ENCODE measurements at places on chromosomes 5 and 9.

DNA sequence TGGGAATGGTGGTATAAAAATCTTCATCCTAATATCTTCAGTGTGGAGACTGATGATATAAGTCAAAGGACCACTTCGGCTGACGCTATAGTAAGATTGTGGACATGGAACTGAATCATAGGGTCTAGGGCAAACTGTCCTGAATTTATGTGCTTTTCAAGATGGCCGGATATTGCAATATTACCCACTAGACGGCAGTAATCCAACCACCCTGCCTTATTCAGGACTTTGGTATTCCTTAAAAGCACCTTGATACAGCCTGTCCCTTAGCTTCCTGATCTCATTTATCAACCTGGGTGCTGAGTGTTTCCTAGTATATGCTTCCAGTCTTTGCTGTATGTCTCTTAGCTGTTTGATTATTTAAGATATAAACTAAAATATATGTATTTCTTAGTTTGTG lies 71.2 kb upstream of the COX7C start:
- DNase-seq = no peak

GRCh38 chr5:83589786-83590185 lies 118.2 kb downstream of the VCAN start:
- no peak for DNase-seq

GRCh38 chr5:156892223-156892622 lies 42.1 kb downstream of the PPP1R2B start:
- no peak for DNase-seq

DNA sequence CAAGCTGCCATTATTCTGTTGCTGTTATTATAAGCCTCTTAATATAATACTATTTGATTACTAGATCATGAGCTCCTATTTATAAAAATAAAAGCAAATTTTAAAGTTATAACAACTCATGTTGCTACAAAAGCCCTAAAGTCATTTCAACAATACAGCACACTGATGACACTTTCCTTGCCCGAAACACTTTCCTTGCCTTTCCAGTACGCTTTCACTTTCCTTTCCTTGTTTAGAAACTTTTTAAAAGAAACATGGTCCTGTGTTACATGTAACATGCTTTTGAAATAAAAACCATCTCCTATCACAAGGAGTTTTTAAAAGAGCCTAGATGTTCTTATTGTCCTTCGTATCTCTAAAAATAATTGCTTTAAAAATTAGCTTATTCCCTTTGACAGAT lies 688.4 kb downstream of the PTPRD start:
- no peak for DNase-seq

DNA sequence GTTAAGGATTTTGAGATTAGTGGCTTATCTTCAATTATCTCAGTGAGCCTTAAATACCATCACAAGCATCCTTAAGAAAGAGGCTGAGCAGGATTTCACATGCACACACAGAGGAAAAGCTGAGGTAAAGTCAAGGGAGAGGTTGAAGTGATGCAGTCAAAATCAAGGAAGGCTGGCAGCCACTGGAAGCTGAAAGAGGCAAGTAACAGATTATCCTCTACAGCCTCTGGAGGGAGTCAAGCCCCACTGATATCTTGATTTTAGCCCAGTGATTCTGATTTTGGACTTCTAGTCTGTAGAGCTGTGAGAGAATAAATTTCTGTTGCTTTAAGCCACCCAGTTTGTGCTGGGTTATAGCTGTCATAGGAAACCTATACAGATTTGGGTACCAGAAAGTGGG lies 80.1 kb downstream of the ANKRD31 start:
- DNase-seq = peak; percentile 18

GRCh38 chr5:157232706-157233105 lies 33.2 kb upstream of the CYFIP2 start:
- DNase-seq = no peak

DNA sequence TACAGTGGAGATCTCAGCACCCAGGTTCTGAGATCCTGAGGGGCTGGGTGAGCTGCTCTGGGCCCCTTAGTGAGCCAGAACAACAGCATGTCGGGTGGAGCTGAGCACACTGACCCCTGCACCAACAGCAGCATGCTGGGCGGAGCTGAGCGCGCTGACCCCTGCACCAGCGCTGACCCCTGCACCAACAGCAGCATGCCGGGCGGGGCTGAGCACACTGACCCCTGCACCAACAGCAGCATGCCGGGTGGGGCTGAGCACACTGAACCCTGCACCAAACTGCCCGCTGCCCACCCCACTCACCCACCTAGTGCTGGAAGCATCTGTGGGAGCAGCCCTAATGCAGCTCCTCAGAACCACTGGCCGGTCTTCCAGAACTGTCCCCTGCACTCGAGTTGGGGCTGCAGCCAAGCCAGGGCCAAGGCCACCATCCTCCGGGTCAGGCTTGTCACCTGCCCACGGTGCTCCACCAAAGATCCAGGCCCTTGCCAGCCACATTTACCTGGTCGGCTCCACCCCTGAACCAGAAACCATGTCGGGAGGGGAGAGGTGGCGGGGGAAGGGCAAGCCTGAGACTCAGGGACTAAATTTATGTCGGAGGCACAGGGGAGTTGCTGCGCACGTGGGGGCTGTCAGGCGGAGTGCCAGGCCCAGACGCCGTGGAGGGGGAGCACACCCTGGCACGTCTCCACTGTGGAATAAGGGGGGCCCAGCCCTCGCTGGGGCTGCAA lies 80.3 kb downstream of the ADAMTS2 start:
- no peak for DNase-seq

DNA sequence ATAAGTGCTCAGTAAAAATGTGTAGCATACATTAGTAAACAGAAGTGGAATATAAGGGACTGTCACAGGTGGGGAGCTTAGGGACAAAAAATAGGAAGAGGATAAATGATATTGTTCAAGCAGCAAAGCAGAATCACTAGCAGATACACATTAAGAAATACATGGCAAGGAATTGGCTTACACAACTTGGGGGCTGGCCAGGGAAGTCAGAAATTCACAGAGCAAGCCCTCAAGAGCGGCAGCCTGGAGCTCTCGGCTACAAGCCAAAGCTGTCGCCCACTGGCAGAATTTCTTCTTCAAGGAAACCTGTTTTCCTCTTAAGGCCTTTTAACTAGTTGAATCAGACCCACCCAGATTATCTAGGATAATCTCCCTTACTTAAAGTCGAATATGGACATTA lies 73.0 kb upstream of the SMIM23 start:
- DNase-seq = no peak

- DNase-seq = no peak
Observed at GRCh38 chr9:87991151-87991870, 17.0 kb upstream of the CDK20 start.

DNA sequence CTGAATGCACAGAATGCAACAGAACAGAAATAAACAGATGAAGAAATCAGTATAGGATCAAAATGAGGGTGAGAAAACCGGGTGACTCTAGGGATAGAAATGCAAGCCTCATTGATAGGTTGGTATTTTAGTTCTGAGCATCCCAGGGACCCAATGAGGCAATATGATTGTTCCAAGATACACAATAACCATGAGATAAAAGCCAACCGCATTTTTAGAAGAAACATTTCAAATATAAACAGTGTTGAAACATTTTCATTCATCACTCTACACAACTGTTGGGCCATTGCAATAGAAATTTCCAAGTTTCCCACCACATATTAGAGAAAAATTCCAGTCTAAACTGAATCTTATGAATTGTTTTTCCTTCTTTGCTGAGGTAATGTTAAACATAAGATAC lies 452.3 kb upstream of the PTGER4 start:
- no peak for DNase-seq

GRCh38 chr5:122941737-122942136 lies 94.8 kb downstream of the PPIC start:
- DNase-seq = no peak

Data from RWPE1 (cell line).